GM10248 (cell line): ENCODE measurements at places on chromosomes 4 and X.

GRCh38 chr4:73836373-73837279 is at the start of gene CXCL6:
TSS of gene CXCL6 (plus strand) at chr4:73836678. CDS start at chr4:73836751, 73 bp downstream.
- no peak for DNase-seq

- DNase-seq = no peak
These were observed 30.3 kb upstream of the TMSB15B start for GRCh38 chrX:103932133-103932532.

GRCh38 chr4:187124331-187124730 is 400.7 kb upstream of the FAT1 start:
- DNase-seq = no peak

DNA sequence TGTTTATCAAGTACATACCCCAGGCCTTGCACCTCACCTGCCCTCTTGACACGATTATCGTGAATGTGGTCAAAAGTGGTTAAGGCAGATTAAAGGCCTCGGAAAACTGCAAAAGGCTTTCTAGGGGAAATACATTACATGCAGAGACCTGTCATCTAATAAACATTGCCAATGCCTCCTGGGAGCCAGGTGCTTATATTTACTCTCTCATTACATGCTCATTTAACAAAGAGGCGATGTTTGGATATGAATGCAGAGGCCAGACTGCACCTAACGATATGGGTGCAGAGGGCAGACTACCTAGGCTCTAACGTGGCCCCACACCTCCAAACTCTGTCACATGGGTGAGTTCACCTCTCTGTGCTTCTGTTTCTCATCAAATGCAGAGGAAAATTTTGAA is 14.5 kb downstream of the CRMP1 start:
- no peak for DNase-seq

- no peak for DNase-seq
These were observed 345.7 kb upstream of the NR3C2 start for GRCh38 chr4:148787831-148788477.
